ENCODE measurements at places on chromosomes 5 and 9.

- DNase-seq: no peak
Measured at GRCh38 chr5:60346393-60346792, 353.6 kb downstream of the DEPDC1B start.

DNA sequence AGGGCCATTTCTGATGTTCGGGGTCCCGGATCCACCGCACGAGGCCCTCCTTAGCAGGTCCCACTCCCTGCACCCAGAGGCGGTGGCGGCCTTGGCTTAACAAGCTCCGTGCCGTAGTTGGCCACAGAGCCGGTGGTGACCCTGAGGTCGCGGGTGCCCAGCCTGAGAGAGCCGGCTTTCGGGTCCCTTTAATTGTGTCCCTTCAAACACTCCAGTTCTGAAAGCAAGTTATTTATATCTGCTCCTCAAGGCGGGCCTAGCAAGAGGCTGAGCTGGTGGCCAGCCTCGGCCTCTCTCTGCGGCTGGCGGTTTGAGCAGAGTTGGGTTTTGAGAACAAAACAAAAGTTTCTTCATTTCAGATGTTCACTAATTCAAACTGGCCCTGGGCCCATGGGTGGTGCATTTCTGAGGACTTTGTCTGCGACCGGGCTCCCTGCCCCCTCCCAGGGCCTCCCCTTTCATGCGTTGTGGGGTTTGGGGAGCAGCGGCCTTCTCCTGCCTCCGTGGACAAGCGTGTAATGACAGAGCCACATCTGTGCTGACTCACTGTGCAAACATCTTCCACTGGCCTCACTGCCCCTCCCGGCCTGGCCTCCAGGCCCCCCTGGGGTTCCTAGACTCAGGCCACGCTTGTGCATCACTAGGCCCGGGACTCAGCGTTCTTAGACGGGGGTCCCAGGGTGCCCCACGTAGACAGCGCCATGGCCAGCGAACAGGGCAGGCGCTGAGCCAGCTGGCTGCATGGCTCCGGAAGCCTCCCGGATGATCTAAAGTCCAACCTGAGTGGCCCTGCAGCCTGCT, 49.4 kb upstream of the COL5A1 start:
- no peak for DNase-seq

DNA sequence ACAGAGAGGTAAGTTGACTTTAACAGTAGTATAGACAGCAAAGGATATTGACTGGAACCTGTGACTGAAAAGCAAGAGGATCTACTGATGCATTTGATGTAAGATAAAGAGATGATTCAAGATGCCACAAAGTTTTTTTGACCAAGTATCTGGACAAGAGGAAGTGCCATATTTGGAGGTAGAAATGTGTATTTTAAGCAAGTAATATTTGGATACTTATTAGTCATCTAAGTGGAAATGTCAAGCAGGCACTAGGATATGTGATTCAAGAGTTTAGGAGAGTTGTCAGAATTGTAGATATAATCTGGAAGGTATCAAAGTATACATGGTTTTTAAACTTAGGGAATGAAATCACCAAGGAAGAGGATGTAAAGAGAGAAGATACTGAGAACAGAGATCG, 686.1 kb upstream of the CHD1 start:
- DNase-seq: no peak

DNA sequence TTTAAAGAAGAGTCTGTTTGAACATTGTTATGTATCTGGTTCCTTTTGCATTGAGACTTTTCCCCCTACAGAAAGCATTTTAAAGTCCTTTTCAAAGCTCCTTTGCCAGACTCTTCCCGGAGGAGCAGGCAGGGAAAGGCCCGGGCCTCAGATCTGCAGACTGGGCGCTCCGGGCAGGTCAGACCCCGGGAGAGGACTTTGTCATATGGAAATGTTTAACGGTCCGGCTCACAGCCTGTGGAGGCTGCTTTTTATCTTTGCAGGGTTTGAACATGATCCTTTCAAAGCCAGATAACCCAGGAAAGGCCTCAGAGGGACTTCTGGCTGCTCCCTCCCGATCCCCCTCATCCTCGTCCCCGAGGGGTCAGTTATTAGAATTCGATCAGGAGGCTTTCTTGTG, 82.1 kb upstream of the IRX2 start:
- DNase-seq: no peak

- no peak for DNase-seq
Measured at GRCh38 chr9:98584059-98584458, 124.7 kb downstream of the GABBR2 start.

- no peak for DNase-seq
Measured at GRCh38 chr5:141354900-141355469, at the start of gene PCDHGA4. TSS of gene PCDHGA4 (plus strand) at chr5:141355021. CDS start at chr5:141355108, 87 bp downstream.

DNA sequence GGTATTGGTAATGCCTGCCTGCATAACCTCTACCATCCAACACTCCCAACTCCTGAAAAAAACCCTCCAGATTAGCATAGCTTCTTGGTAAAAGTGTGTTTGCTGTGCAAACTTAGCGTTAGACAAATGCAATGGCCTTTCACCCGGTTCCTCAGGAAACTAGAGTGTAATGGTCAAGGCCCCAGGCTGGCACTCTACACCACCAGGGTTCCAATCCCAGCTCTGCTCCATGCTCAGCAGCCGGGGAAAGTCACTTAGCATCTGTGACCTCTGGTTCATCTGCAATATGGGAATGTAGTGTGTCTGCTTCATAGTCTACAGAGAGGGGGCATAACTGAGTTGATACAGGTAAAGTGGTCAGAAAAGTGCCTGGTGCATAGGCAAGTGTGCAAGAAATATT, 9.0 kb downstream of the FBP1 start:
- DNase-seq: no peak

- no peak for DNase-seq
Measured at GRCh38 chr5:163506095-163506457, 657 bp downstream of the MAT2B start.

DNA sequence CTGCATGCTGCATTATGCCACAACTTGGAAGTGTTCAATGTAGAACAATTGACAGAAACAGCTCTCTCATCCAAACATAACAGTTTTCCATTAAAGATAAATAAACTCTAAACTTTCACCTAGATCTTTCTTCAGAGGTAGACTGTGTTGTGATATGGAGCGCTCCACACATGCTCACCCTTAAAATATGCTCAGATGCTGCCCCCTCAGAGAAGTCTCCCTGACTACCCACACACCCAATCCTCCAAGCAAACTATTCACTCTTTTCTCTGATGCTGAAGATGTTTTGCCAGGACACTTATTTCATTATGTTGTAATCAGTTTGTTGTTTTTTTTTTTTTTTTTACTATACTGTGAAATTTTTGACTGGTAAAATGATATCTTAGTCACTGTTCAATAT, 206.6 kb upstream of the RASA1 start:
- no peak for DNase-seq

DNA sequence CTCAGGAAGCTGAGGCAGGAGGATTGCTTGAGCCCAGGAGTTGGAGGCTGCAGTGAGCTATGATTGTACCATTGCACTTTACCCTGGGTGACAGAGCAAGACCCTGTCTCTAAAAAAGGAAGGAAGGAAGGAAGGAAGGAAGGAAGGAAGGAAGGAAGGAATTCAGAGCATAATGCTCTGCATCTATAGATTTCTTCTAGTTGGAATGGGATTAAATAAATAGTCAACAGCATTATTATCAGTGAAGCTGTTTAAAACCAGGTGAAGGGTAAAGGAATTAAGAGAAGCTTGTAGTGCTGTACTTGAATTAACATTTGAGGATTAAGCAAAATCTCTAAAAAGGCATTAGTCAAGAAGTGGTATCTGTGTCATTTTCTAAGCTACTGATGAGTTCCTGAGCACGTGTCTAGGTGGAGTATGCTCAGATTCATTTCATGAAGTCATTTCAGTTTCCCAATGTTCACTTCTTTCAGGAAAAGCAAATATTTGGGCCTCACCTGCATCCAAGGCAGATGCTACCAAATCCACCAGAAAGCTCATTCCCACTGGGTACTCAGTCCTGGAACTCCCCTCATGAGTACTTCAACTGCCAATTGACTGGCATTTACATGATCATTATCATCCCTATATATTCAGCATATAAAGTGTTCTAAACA, 8.4 kb downstream of the PDE6A start:
- no peak for DNase-seq

GRCh38 chr5:119418606-119419100, 33.6 kb upstream of the HSD17B4 start:
- DNase-seq: no peak

GRCh38 chr9:96874947-96875460, 20.7 kb upstream of the ZNF782 start:
- DNase-seq: no peak

DNA sequence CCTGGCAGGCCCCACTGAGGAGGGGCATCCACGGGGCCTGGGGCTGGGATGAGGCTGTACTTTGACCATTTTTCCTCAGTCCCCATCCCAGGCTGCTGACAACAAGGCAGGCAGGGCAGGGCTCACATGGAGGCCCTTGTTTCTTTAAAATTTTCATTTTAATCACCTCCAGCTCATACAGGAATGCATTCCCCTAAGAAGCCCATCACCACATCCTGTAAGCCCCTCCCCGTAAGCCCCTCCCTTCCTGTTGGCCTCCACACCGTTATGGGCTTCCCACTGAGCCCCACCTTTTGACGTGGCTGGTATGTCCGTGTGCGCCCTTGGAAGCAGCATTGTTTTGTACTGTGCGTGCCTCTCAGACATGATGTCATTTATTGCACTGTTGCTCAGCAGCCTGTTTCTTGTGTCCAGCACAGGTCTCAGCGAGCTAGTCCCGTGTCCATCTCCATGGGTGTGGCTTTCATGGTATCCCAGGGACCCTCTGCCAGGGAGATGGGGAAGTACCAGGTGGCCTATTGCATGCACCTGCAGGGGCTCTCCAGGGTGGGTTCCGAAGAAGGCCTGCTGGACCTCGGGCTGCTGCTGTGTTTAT, 22.4 kb downstream of the PHF2 start:
- no peak for DNase-seq

GRCh38 chr9:31700252-31701045, 684.0 kb upstream of the ACO1 start:
- DNase-seq: no peak

- DNase-seq: peak; percentile 11
Measured at GRCh38 chr5:123518111-123518510, 6.1 kb downstream of the CSNK1G3 start.

DNA sequence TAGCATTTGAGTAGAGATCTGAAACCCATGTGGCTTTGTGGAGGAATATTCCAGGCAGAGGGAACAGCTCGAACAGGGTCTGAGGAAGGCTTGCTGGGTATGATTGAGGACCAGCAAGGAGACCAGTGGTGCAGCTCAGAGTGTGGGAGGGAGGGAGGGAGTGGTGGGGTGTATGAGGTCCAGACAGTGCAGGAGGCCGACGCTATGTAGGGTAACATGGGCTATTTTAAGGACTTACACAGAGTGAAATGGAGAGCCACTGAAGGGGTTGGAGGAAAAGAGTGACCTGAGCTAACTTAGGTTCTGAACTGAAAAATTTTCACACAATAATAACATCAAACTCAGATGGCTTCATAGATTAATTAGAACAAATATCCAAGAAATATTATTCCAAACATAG, 41.9 kb downstream of the HMGXB3 start:
- no peak for DNase-seq

Measured in hematopoietic multipotent progenitor cell (in vitro differentiated cells).